ENCODE measurements at places on chromosomes 2 and 18.

- DNase-seq = no peak
These were observed 46.7 kb upstream of the KCNG2 start for GRCh38 chr18:79750980-79751571.

- DNase-seq = no peak
These were observed 154.3 kb upstream of the CWC22 start for GRCh38 chr2:180161415-180161814.

DNA sequence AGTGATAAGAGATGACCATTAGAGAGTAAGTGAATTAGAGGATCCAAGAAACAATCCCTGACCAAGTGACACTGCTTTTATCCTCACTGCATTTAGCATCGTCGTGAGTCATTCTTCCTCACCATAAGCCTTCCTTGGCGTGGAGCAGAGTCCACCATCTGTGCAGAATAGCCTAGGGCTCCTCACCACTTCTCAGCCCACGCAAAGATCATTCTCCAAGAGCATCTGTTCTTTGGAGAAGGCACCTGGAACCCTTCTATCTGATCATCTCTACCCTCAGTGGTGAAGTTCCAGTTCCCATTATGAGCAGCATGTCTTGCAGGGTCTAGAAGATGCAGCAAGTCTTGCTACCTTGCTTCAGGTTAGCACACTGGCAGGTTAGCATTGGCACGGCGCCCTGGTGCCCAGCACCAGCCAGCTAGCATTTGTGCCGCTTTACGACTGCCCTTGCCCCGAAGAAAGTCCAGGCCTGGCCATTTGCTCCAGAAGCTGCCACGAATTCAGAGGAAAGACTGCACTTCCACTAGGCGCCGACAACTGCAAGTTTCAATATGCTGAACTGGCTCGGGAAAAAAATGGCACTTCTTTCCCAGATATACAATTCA is 225.8 kb downstream of the TTC32 start:
- DNase-seq = no peak

- no peak for DNase-seq
These were observed 47.0 kb downstream of the RAPGEF4 start for GRCh38 chr2:172782506-172783164.

DNA sequence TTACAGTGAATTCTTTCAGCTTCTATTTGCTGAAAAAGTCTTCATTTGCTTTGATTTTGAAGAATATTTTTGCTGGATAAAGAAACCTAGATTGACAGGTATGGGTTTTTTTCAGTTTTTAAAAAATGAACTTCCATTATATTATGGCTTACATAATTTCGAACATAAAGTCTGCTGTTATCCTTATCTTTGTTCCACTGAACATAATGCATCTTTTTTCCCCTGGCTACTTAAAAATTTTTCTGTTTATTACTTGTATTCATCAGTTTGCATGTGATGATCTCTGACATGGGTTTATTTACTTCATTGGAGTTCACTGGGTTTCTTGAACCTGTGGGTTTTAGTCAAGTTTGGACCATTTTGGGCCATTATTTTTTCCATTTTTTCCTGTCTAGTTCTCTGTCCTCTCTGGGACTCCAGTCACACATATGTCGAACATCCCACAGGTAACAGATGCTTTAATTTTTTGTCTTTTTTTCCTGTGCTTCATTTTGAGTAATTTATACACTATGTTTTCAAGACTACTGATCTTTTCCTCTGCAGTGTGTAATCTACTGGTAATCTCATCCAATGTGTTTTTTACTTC is 33.1 kb downstream of the SEC11C start:
- no peak for DNase-seq

DNA sequence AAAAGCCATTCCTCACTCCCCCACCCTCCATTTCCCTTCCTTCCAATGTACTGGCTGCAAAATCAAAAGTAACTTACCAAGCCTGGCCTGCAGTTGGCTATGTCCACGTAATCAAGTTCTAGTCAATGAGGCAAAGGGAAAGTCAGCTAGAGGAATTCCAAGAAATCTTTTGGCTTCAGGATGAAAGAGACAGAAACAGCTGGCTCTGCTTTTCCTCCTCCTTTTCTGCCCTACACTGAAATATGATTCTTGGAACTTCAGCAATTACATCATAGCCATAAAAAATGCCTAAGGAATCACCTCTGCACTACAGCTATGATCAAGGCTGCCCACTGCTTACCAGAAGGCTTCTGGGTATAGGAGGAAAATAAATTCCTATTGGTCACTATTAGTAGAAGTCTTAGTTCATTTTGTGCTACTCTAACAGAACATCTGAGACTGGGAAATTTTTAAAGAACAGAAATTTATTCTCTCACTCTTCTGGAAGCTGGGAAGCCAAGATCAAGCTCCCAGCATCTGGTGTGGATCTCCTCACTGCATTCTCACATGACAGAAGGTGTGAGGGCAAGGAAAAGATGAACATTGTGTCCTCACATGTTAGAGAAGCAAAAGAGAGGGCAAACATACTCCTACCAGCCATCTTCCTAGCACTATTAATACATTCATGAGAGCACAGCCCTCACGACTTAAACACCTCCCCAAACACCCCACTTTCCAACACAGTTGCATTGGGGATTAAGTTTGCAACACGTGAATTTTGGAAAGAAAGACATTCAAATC is 219.9 kb downstream of the TMX3 start:
- DNase-seq = peak; percentile 5

GRCh38 chr2:113233593-113234550 is 44.8 kb downstream of the PAX8 start:
- DNase-seq = peak; percentile 52

DNA sequence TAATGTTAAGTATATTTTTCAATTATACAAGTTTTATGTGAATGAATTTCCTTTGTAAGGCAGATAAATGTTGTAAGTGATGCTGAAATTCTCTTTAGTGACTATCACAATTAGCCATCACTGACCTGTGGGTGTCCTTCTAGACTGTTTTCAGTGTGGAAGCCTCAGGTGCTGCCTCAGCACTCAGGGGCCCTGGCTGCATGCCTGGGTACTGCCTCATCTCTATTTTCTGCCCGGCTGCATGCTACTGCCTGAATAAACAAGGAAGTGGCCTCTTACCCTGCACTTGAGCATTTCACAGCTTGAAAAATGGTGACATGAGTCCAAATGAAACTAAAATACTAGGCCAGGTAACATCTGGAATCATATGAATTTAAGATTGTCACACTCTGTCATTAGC is 787.6 kb upstream of the SALL3 start:
- DNase-seq = peak; percentile 54

DNA sequence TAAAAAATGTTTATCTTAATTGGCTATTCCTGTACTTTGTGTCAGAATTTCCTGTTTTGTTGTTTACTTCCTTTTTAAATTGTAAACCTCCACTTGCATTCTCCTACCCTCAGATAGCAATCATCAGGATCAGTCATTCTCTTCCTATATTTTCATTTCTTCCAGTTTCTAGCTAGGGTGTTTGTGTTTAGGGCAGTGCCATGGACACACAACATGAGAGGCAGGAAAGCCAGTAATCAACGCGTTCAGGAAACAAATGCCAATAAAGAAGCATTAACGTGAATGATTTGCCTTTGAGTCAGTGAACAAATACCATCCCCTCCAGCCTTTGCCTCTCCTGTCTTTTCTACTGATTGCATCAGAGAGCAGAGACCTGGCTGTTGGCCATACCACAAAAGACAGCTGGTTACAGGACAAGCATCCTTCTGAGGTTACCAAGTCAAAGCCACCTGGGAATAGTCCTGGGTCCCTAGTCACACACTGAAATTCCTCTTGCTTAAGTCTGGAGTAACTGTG is 56.7 kb upstream of the FHL2 start:
- DNase-seq = peak; percentile 95

GRCh38 chr2:121721926-121722325 is 14.7 kb downstream of the NIFK start:
- DNase-seq = no peak

DNA sequence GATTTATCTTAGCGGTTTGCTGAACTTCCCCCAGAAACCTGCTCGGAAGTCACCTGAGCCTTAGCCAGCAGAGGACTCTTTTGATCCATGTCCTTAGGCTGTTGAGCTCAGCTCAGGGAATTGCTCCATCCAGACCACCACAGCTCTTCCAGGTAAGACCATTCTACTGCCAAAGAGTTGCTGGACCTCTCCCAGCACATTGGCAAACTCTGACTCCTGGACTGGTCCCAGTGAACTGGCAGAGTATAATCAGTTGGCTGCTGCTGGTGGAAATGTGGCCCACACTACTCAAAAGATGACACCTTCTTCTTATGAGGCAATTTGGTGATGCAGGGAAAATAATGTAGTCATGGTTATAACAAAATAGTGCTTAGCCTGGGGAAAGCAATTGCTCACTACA is 308.8 kb upstream of the FIGN start:
- no peak for DNase-seq

- DNase-seq = no peak
These were observed 1.9 kb upstream of the CD226 start for GRCh38 chr18:69949538-69949936.

DNA sequence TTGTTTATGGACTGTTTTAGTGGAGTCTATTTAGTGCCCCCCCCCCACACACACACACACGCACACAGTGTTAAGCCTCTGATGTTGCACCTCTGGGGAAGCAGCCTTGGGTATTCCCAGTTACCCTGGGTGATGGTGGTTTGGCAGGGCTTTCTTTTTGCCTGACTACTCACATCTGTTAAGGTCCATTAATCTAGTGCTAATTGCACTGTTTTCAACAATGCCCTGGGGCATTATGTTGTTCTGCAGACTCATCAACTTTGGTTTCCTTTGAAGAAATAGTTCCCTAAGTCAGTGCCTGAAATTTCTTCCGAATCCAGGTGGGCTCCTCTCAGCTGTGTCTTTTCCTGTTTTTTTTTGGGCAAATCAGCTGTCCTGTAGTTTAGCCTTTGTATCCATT is 34.7 kb downstream of the SPOPL start:
- no peak for DNase-seq

- DNase-seq = no peak
These were observed 358.2 kb downstream of the RBM43 start for GRCh38 chr2:150903461-150903860.

- DNase-seq = no peak
These were observed 117.6 kb upstream of the KLF7 start for GRCh38 chr2:207283356-207283755.

GRCh38 chr2:62287899-62288880 is 92.3 kb downstream of the B3GNT2 start:
- DNase-seq = peak; percentile 87

GRCh38 chr2:207202645-207203044 is 36.9 kb upstream of the KLF7 start:
- peak; percentile 31 for DNase-seq

- no peak for DNase-seq
These were observed 221.7 kb downstream of the PHLPP1 start for GRCh38 chr18:62937065-62937464.

DNA sequence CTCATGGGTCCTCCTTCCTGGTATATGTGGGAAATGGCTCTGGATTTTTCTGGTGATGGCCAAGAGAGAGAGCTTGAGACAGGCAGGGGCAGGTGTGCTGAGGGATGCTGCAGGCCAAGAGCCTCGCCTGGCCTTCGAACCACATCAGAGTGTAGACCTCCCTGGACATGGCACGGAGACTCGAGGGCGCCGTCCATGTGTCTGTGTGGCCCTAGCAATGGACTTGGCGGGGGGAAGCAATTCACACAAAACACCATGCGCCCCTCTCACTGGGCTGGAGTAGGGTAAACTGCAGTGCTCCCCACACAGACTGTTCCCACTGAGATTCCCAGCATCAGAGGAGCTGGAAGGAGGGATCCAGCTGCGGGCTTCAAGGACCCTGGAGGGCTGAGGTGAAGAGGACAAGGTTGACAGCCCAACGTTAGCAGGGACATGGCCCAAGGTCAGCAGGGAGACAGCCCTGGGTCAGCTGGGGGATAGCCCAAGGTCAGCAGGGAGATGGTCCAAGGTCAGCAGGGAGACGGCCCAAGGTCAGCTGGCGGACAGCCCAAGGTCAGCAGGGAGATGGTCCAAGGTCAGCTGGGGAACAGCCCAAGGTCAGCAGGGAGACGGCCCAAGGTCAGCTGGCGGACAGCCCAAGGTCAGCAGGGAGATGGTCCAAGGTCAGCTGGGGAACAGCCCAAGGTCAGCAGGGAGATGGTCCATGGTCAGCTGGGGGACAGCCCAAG is 75.4 kb upstream of the HDAC4 start:
- no peak for DNase-seq

DNA sequence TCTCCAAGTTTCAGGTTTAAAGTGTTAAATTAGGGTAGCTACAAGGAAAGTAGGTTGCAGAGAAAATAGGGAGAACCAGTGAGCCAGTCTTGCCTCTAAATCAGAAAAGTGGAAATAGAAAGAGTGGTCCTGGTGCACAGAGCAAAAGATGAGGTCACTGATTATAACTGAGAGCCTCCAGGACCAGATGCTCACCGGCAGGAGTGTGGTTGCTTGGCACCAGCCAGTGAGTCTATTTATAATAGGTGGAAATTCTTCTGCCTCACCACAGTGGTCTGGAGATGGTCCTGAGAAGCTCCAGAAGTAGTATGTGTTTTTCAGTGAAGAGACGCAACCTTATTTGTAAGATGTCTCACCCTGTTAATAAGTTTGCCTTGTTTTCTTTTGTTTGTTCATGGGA is 373.9 kb upstream of the KCNJ3 start:
- no peak for DNase-seq
